Ovary (tissue), 10 donors: ENCODE measurements at places on chromosomes 4 and X. TPM values are rescaled to one million over a fixed set of nuclear protein-coding genes. Genes with fewer than 3 reads are reported as not detected.

HSFX3 gene
- not detected for total RNA-seq

DNA sequence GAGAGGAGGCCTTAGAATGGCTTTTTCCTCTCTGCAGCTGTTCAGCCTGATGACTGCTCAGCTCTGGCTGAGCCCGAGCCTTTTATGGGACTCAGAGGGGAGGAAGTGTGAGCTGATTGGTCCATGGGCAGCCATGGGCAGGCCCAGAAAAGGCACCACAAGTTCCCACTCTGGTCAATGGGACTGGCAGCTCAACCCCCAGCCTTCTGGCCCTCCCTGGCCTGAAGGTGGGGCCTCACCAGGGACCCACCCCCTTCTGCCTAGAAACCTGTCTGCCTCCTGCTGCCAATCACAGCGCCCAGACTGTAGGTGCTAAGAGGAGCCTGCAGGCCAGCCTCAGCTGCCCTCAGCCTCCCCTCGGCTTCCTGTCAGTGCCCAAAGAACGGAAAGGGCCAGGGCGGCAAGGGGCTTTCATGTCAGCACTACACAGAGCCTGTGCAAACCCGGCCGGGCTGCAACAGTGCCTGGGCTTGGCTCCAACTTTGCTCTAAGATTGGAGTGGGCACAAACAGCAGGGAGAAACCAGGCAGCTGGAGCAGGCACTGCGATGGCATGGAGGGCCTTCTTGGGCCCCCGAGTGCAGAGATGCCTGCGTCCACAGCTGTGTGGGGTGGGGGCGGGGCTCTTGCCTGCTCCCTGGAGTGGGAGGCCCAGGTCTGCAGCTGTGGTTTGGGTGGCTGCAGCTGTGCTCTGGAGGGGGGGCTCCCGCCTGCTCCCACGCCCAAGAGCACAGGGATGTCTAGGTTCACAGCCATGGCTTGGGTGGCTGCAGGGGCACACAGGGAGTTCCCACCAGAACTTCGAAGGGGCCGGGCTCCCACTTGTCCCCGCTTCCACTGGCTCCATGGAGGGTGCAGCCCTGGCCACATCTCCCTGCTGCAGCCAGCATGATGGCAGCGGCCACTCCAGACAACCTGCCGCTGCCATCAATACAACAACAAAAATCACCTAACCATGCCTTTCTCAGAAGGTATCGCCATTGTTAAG, 92.6 kb downstream of the NXF2 start:
- H3K27ac ChIP-seq: no peak overlapping the region
- DNase-seq: no peak
- no peaks in the 10 kb centered on the region for H3K27me3 ChIP-seq
- no peaks in the 10 kb centered on the region for H3K4me1 ChIP-seq

HPGD gene
- 4.1 TPM for total RNA-seq

DNA sequence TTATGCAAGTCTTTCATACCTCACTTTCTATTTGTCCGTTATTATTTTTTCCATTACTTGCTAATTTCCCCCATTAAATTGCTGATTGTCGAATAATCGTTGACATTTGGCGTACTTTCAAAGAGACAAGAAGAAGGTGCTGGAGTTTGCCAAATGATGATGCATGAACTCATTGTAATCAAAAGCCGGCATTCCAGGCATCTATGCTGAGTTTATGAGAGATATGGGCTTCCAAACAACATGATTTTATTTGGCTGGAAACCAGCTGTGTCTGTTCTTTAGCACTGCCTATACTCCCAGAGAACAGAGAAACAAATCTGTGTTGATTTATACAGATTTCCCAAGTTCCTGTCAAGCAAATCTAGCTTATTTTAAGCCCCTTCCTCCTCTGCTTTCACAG, 80.8 kb upstream of the RPS6KA3 start:
- no peaks in the 10 kb centered on the region for H3K27me3 ChIP-seq
- no peak overlapping the region for H3K27ac ChIP-seq
- H3K4me1 ChIP-seq: no peaks in the 10 kb centered on the region
- H3K36me3 ChIP-seq: no peaks in the 10 kb centered on the region
- H3K4me3 ChIP-seq: no peak overlapping the region

GRCh38 chrX:124242131-124242530, 90.3 kb upstream of the TEX13D start:
- H3K27ac ChIP-seq: no peak overlapping the region
- H3K4me1 ChIP-seq: no peaks in the 10 kb centered on the region
- H3K36me3 ChIP-seq: no peaks in the 10 kb centered on the region
- H3K27me3 ChIP-seq: no peaks in the 10 kb centered on the region
- H3K4me3 ChIP-seq: no peak overlapping the region
- no peak for DNase-seq

DNA sequence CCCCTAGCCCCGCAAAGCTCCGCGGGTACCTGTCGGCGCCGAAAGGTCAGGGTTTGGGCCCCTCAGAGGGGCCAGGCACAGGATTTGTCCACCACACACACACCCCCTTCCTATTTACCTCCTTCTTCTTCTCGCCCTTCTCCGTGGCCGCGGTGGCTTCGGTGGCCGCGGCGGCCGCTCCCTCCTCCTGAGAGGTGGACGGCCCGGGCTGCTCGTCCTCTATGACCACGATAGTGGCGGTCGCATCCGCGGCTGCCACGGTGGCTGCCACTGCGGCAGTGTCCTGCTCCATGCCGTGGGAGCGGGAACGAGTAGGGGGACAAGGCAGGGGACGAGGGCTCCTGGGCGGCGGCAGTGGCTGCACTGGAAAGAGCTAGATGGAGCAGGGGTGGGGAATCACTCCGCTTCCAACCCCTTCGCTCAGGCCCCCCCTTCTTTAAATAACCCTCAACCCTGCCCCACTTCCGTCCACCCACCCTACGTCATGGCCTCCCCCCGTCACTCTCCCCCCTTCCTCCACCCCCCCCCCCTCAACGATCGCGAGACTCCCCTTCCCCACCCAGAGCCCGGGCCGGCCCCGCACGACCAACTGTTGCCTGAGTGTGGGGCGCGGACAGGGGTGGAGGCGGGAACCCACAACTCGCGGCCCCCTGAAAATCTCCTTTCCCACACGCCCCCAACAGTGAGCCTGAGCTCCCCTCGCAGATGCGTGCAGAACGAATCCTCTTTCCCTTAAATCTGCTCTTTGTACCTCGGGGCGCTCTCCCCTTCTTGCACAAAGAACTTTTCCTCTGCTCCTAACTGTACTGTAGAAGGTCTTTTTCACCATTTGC, at the start of gene SMARCA1:
Gene SMARCA1, minus strand, starts transcription at position 412 of the 833 bp plus-strand sequence. Its CDS starts 120 bp downstream, at position 292.
- H3K36me3 ChIP-seq: no peaks in the 10 kb centered on the region
- no peaks in the 10 kb centered on the region for H3K4me1 ChIP-seq

DNA sequence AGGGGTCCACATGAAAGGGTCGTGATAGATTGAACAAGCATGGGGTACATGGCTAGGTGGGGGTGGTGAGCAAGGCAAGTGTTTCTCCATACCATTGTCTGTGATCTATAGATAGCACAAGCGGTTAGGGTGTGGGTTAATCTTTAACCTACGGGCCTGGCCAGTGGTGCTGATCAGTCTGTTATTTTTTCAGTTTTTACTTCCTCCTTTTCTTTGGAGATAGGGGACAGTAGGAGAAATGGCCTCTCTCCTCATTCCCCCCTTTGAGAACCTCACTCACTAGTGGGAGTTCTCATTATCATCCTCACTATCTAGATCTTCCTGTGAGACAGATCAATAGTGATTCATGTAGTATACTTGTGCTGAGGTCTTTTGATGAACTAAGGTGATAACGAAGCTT, 16.2 kb upstream of the GPKOW start:
- no peaks in the 10 kb centered on the region for H3K36me3 ChIP-seq
- H3K4me1 ChIP-seq: no peaks in the 10 kb centered on the region
- no peak overlapping the region for H3K4me3 ChIP-seq
- no peak overlapping the region for H3K27ac ChIP-seq
- no peaks in the 10 kb centered on the region for H3K27me3 ChIP-seq

FGFR3 gene
- total RNA-seq: 0.57 TPM

CFP gene
- total RNA-seq: 1.7 TPM

- H3K36me3 ChIP-seq: no peaks in the 10 kb centered on the region
- H3K4me1 ChIP-seq: no peaks in the 10 kb centered on the region
- no peak overlapping the region for H3K4me3 ChIP-seq
These were observed 5.2 kb upstream of the IRF2 start for GRCh38 chr4:184479516-184479950.

- no peak for DNase-seq
- H3K27me3 ChIP-seq: peaks cover 3% of the 10 kb centered on the region
- H3K36me3 ChIP-seq: no peaks in the 10 kb centered on the region
- H3K4me3 ChIP-seq: no peak overlapping the region
These were observed 158.6 kb downstream of the PAPSS1 start for GRCh38 chr4:107561481-107561880.

GRCh38 chr4:101239665-101240064, 107.7 kb downstream of the PPP3CA start:
- H3K4me3 ChIP-seq: no peak overlapping the region
- DNase-seq: no peak
- no peak overlapping the region for H3K27ac ChIP-seq
- no peaks in the 10 kb centered on the region for H3K27me3 ChIP-seq

SMIM10L2A gene
- total RNA-seq: 4.4 TPM

NPY2R gene
- 0.34 TPM for total RNA-seq
